ENCODE measurements at places on chromosomes 7 and 10.

- no peak for DNase-seq
Measured at GRCh38 chr10:103808780-103809179, 46.6 kb downstream of the SH3PXD2A start.

GRCh38 chr10:124032087-124032935, 61.1 kb downstream of the CHST15 start:
- no peak for DNase-seq

DNA sequence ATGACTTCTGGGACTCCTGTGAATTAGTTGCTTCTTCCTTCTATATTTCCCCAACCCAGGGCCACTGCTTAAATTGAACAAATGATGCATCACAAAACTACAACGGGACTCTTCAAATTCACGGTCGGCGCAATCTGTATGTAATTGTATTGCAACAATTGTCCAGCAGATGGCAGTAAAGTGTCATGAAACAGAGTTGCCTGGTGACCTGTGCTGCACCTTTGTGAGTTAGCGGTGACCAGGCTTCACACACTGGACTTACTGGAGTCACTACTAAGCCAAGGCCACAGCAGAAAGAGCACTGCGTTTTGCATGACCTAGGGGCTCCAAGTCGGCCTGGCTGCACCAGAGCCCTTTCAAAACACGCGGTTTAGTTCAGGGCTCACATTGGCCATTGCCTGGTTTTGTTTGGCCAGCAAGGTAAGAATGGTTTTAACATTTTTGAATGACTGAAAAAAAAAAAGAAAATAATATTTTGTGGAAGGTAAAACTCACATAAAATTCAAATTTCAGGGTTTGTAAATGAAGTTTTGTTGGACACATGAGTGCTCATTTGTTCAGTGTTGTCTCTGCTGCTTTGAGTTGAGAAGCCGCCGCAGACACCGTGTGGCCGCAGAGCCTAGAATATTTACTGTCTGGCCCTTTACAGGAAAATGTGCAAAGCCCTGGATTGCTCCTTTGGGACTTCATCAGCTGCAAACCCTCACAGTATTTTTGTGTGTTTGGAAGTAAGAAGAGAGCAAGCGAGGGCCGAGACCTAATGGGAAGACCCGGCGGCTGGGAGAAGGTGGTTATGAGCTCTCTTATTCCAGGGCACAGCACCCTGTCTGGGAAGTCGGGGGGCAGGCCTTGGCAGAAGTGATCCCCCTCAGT, 23.2 kb upstream of the ZNF32 start:
- no peak for DNase-seq

DNA sequence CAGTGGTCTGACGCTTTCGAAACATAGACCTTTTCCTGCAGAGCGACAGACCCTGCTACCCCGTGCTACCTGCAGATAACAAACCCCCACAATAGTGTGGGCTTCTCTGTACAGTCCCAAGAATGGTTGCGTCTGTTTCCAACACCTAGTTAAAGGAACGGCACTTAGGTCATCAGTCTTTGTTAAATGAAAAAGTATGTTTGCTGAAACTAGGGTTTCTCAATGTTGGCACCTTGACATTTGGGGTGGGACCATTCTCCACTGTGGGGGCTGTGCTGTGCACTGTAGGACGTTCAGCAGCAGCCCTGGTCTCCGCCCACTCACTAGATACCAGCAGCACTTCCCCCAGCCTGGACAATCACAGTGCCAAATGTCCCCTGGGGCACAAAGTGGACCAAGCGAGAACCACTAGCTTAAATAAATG, 13.7 kb downstream of the TECTB start:
- DNase-seq, result no peak

DNA sequence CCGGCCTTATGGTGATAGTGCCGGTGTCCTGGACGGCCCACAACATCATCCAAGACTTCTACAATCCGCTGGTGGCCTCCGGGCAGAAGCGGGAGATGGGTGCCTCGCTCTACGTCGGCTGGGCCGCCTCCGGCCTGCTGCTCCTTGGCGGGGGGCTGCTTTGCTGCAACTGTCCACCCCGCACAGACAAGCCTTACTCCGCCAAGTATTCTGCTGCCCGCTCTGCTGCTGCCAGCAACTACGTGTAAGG, 713 bp downstream of the CLDN4 start:
- DNase-seq, result no peak

DNA sequence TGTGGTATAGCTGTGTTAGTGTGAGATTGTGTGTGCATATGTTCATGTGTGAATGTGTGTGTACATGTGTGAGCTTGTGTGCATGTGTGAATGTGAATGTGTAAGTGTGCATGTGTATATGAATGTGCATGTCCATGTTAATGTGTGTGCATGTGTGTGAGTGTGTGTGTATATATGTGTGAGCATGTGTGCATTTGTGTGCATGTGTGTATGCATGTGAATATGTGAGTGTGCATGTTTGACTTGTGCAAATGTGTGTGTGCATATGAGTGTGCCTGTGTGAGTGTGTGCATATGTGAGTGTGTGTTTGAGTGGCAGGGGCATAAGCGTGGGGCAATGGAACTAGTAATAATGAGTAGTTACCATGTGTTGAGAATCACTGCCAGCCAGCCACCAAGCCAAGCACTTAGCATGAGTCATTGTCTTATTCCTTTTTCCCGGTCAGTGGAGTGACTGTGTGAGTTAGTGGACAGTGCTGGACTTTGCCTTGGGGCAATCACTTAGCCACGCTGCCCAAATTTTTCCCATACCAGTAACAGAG, 46.3 kb upstream of the SHH start:
- no peak for DNase-seq

- no peak for DNase-seq
Measured at GRCh38 chr10:104427989-104428388, 74.4 kb downstream of the CFAP58 start.
